ENCODE measurements at places on chromosomes 2 and 18.

GRCh38 chr2:240329116-240329665 lies 106.3 kb upstream of the GPC1 start:
- DNase-seq = no peak

DNA sequence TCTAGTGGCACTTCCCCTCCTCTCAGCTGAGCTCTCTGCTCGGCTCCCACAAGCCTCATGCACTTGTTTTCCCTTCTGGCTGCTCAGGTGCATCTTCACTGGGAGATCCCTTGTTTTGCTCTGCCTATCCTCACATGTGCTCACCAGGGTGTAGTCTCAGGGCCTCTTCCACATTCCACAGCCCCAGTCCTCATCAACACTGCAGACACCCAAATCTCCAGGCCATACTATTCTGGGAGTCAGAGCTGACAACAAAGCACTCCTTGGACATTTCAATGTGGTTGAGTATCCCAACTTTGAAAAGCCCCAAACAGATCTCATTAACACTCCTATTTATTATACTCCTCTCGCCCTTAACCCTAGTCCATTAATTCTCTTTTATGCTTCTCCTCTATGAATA lies 71.3 kb downstream of the CCDC93 start:
- DNase-seq = no peak

GRCh38 chr2:151809073-151809383 lies 19.2 kb downstream of the ARL5A start:
- DNase-seq = no peak

- no peak for DNase-seq
Observed at GRCh38 chr2:180657054-180657453, 323.4 kb upstream of the UBE2E3 start.

- DNase-seq = no peak
Observed at GRCh38 chr2:60962528-60962927, 55.0 kb upstream of the PEX13 start.

- DNase-seq = no peak
Observed at GRCh38 chr2:96090196-96090926, 26.0 kb downstream of the ADRA2B start.

DNA sequence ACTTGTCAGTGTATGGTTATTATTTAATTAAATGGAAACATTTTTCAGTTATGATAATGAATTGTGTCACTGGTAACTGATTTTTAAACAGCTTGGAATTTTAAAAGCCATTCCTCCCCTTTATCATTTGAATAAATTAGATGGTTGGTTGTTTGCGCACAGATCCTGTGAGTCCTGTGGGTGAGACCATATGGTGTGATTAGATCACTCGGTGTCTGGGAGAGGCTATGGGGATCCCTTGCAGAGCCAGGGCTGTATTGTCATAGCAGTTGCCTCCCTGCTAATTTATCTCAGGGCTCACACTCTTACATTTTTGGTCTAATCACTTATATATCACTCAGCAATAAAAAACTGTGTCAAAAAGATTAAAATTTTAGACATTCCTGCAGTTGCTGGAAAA lies 133.5 kb downstream of the ASXL3 start:
- no peak for DNase-seq

GRCh38 chr2:174745142-174745541 lies 19.1 kb downstream of the CHRNA1 start:
- DNase-seq = no peak
